ENCODE measurements at places on chromosomes 2 and 18. TPM values are rescaled to one million over a fixed set of nuclear protein-coding genes. Genes with fewer than 3 reads are reported as not detected.

DNA sequence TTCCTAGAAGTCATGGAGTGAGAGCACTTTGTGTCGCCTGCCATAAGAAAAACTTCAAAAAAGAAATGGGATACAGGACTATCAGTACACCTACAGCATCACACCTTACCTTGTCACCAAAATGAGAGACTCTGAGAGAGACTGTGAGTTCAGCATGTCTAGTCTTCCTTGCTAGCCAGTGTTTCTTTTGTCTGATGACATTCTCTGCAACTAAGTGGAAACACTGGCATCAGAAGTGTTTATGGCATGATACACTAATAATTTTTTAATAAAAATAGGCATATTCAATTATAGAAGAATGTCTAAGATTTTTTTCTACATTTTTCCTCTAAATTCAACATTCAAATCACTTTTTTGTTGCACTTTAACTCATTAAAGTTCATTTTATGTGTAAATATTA, 9.0 kb downstream of the RBM43 start:
- no peak for DNase-seq

DNA sequence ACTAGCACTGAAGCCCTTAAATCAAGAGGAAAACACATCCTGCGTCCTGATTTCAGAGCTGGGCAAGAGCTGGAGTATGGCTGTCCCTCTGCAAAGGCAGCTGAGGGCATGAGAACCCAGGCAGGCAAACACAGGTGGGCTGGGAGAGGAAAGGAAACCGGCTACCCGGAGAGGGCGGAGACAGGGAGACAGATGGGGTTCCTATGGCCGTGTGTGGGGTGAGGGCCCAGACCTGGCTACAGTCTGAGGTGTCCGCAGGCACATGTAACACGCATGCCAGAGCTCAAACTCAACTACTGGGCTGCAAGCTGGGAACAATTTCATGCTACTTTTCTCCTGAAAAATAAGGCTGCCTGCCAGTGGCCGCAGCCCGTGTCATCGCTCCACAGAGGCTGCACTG, 2.7 kb downstream of the COPS9 start:
- no peak for DNase-seq

DNA sequence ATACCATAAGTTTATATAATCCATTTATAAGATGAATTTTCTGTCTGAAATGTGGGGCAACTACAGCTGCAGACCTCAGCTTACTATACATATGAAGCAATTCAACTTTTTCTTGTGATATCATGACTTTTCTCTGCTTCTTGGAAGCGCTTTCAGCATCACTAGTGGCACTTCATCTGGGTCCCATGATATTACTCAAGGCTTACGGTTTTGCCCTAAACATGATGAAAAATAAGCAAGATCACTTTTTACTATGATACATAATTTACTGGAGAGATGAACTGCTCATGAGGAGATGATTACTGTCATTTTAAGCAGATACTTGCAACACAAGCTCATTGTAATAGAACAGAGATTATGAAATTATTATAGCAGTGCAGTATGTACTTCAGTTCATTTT, 258.0 kb upstream of the ZSWIM2 start:
- DNase-seq = no peak

- no peak for DNase-seq
Observed at GRCh38 chr2:105772362-105772761, 27.6 kb downstream of the NCK2 start.

DNA sequence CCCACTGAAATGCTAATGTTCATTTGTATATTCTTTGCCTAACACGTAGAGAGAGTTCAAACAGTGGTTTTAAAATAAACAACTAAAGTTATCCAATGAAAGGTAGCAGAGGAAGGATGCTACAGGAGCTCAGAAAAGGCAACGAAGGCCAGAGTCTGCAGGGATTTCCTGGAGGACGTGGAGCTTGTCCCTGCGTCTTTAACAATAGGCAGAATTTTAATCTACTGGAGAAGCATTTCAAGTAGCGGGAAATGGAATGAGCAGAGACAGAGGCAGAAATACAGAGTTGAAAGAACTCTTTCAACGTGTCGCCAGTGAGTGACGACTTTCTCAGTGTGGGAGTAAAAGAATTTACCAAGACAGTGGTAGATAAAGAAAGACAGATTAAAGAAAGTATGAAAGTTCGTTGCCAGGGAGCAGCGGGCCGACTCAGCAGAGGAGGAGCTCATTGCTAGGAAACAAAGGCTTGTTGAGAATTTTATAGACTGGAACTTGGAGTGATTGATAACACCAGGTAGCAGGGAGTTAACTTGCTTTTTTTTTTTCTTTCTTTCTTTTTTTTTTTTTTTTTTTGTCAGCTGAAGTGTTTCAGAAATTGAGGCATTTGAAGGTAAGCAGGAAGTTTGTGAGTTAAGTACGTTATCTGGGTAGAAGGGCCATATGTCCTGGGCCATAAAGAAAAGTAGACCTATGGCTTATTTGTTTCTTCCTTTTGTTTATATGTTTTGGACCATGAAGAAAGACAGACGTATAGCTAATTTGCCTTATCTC, 625 bp upstream of the NBAS start:
- DNase-seq = peak; percentile 66

DNA sequence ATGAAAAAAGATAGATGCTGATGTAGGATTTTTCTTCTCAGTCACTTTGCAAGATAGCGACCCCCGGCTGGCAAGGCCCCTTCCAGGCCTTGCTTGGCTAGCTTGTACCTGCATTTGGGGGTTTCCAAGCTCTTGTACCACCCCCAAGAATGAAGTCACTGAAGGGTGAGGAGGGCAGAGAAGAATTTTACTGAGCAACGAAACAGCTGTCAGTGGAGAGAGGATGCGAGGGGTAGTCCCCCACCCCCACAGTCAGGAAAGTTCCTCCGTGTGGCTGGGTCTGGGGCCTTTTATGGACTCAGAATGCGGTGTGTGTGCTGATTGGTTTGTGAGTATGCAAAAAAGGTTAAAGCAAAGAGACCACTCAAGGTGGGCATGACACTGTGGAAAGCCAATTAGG, 382.0 kb downstream of the GPD2 start:
- DNase-seq = no peak

DNA sequence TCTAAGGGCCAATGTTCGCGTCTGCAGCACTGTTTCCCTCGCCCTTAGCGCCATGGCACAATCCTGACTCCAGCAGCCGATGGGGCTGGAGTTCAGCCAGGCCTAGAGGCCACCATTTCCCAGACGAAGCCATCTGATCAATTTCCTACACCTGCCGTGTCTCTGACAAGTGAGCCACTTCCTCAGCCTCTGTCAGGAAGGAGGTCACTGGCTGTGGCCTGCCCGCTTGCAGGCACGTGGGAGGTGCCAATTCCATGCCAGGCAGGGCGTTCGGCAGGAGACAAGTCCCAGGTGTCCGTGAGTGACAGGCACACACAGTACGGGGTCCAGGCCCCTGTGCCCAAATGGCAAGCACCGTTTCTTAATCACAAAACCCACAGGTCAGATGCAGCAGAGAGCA, 234.5 kb downstream of the TWIST2 start:
- no peak for DNase-seq

- DNase-seq = no peak
Observed at GRCh38 chr2:174760845-174761473, 3.3 kb downstream of the CHRNA1 start.

GRCh38 chr2:27029051-27029450, 3.7 kb upstream of the TMEM214 start:
- no peak for DNase-seq

- no peak for DNase-seq
Observed at GRCh38 chr2:109331081-109331480, 202.1 kb downstream of the SH3RF3 start.

DNA sequence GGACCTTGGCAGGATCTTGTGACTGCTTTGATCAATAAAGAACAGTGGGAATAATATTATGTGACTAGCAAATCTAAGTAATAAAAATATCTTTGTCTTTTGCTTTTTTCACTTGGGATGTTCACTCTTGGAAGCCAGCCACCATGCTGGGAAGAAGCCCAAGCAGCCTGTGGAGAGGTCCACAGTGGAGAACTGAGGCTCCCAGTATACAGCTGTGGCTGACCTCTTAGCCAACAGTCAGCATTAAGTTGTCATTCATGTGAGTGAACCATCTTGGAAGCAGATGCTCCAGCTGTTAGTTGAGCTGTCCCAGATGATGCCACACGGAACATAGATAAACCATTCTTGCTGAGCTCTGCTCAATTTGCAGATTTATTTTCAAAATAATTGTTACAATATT, 160.0 kb downstream of the OSR1 start:
- DNase-seq = no peak

DNA sequence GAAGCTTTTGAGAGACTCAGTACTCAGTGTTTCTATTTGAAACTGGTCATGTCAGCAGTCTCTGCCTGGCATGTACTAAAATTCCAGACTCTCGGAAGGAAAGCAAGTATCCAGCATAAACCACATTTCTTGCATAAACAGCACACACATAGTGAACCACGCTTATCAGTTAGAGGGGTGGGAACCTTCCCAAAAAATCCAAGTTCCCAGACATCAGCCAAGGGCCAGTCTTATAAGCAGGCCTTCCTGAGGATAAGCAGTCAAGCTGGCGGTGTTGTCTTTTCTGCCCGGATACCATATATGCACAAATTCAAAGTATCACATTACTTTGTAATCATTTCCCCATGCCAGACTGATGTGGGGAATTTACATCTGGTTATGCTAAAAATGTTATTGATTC, 73.6 kb downstream of the ST6GAL2 start:
- DNase-seq = no peak

Gene BCL11A
- 3.1 TPM for total RNA-seq

Gene GPBAR1
- not detected for total RNA-seq

Gene RNF125
- 41.4 TPM for total RNA-seq
